ENCODE measurements at places on chromosomes 3 and 15.
A peak's percentile ranks its signal among the peaks of the same experiment; 100 is the strongest.

- DNase-seq, result peak; percentile 78
These were observed 540.6 kb downstream of the NLGN1 start for GRCh38 chr3:173938159-173938558.

- no peak for DNase-seq
These were observed 30.9 kb downstream of the SPSB4 start for GRCh38 chr3:141082064-141082463.

DNA sequence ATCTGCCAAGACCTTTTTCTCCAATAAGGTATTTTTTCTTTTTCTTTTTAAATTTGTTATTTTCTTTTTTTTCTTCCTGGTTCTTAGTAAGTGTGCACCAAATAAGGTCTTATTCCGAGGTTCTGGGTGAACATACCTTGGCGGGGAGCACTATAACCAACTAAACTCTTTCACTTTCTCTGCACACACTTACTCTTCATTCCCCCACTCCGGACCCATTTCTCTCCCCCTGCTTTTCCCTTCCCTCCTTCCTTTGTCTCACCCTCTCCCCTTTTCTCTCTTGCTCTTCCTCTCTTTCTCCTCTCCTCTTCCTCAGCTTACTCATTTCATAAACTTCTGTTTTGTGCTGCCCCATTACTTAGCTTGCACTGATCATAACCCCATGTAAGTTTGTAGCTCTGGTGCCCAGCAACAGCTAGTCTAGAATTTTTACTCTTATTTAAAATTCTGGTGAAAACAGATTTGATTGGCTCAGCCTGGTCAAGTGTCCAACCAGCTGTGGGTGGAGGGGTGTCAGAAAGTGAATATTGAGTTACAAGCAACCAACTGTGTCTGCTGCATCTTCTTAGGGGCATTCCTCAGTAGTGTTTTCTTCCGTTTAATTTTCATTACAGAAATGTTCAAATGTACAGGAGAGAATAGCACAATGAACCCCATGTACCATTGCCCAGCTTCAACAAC is 297.5 kb downstream of the SHQ1 start:
- no peak for DNase-seq

GRCh38 chr3:125055331-125055912 is 375 bp downstream of the HEG1 start:
- DNase-seq, result peak; percentile 55

DNA sequence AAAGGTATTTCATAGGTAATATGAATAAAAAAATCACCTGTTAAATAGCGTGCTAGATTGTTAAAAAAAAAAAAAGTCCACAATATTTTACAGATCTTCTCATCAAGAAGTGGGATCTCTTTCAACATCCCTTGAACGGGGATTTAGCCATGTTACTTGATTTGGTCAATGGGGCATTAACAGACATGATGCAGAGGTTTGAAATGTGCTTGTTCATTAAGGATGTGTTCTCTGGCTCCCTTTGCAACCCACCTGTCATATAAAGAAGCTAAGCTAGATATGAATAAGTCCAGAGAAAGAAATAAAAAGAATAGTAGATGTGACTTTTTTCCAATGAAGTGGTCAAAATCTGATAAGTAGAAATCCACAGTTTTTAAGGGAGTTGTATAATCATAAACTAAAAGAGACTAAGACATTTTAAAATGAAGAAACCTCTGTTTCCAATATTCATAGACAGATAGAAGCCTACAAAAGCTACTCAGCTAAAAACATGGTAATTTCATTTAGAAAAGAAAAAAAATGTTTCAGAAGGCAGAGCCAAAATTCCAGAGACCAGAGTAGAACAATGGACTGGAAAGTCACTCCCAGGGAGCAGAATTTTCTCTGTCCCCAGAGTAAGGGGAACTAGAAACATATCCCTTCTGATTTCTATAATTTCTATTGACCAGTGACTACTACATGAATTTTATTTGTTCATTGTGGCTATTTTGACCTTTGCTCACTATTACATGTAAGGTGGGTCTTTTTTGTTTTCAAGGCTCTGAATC is 79.2 kb downstream of the PLSCR2 start:
- DNase-seq, result no peak

DNA sequence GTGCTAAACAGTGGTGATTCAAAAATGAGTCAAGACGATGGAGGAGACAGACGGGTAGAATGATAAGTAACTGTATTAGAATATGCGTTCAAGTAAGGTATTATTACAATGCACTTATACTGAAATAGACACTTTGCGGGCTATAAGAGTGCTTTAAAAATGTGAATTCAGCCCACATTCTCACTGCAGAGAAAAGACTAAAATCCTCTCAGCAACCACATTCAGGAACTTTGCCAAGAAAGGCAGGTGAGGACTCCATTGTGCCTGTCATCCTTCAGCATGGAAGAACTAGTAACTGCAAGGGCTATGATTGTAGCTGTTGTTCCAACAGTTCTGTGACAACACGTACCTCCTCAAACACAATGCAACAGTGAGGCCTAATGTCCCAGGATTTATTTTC is 272.0 kb downstream of the RORA start:
- peak; percentile 98 for DNase-seq

- no peak for DNase-seq
These were observed 139.7 kb upstream of the SMAD3 start for GRCh38 chr15:66925721-66926120.

GRCh38 chr3:122985539-122985938 is 42.0 kb downstream of the SEMA5B start:
- no peak for DNase-seq

DNA sequence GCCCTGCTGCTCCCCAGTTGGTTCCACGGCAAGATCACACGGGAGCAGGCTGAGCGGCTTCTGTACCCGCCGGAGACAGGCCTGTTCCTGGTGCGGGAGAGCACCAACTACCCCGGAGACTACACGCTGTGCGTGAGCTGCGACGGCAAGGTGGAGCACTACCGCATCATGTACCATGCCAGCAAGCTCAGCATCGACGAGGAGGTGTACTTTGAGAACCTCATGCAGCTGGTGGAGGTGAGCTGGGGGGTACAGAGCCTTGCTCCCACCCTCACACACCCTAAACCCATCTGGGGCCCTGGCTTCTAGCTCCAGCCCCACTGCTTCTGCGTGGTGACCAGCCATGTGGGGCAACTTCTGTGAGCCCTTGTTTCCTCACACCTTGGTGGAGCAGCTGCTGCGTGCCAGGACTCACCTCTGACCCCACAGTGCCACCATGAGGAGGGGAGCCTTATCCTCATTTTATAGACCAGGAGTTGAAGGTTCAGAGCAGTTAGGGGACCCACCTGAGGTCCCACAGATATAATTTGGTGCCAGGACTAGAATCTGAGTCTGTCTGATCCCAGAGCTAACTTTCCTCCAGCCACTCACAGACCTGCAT is 13.3 kb upstream of the LMAN1L start:
- no peak for DNase-seq

DNA sequence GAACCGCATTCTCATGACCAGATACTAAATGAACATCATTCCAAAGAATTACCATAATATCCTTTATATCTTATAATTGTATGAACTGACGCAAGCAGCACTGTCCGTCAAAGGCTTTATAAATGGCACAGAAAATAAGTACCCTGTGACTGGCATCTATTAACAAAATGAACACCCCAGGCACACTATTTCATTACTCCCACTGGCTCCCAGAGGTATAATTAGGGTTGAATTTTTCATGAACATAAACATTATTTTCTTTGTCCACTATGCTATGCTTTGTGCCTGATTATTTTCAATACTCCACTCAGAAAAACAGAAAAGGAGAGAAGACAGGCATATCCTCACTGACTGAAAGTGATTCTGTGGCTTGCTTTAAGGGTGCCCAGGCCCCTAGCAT is 71.1 kb downstream of the LYZL4 start:
- DNase-seq, result peak; percentile 0

GRCh38 chr3:64360280-64360679 is 135.0 kb upstream of the PRICKLE2 start:
- DNase-seq, result no peak

DNA sequence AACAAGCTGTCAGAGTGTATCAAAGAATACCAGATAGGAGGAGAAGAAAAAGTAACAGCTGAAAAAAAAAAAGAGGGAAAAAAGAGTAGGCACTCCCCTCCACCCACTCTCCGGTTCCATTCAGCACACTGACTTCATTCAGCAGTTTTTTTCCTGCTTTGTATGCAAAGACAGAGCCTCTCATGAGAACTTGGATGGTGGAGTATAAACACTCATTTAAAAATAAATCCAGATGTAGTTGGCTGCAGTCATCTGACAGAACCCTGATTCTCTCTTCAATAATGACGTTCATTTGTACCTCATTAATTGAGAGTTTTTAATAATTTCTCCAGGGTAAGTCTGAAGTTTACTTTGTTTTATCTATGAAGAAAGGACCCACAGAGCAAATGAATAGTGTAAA is 81.0 kb downstream of the TMEM108 start:
- DNase-seq, result peak; percentile 78

DNA sequence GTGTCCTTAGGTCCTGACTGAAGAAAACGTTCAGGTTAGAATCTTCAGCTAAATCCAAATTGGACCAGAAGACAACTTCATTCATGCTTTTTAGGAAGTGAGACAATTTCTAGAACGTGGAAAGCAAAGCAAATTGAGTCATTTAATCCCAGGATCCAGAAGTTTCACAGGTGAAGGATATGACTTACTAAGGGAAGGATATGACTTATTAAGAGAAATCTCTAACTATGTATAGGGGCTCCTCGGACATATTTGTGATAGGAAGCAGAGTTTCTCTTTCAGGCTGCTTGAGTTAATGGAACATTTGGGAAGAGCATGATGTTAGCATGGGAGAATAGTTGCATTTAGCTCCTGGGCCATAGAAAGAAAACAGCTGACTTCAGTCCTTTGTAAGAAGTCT is 16.1 kb upstream of the PLOD2 start:
- DNase-seq, result no peak

DNA sequence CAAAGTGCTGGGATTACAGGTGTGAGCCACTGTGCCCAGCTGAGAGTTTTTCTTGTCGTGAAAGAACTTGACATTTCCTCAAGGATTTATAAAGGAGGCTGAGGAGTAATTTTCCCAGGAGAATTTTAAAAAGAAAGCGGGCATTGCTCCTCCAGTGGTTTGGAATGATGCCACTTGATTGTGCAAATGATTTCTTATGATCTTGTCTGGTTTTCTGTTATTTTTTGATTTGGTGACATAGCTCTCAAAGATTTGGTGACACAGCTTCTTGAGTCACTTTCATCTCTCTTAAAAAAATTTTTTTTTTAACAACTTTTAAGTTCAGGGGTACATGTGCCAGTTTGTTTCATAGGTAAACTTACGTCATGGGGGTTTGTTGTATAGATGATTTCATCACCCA is 24.6 kb upstream of the NFKBIZ start:
- no peak for DNase-seq

- peak; percentile 8 for DNase-seq
These were observed 492.4 kb downstream of the MCTP2 start for GRCh38 chr15:94723801-94724200.

DNA sequence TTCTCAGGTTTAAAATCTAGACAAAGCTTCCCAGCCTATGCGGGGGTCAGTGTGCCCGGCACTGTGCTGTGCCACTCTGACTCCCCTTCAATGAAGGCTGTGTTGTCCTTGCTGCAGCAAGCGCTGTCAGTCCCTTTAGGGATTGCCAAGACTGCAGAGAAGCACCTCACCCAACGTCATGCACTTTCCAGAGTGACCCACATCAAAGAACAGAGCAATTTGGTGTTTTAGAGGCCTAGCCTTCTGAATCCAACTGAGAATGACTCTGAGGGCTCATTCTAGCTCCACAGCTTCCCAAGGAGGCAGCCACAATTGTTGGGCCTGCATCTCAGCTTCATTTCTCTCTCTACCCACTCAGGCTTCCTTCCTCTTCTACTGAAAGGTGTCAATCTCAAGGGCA is 26.4 kb downstream of the SLC9A9 start:
- DNase-seq, result no peak

DNA sequence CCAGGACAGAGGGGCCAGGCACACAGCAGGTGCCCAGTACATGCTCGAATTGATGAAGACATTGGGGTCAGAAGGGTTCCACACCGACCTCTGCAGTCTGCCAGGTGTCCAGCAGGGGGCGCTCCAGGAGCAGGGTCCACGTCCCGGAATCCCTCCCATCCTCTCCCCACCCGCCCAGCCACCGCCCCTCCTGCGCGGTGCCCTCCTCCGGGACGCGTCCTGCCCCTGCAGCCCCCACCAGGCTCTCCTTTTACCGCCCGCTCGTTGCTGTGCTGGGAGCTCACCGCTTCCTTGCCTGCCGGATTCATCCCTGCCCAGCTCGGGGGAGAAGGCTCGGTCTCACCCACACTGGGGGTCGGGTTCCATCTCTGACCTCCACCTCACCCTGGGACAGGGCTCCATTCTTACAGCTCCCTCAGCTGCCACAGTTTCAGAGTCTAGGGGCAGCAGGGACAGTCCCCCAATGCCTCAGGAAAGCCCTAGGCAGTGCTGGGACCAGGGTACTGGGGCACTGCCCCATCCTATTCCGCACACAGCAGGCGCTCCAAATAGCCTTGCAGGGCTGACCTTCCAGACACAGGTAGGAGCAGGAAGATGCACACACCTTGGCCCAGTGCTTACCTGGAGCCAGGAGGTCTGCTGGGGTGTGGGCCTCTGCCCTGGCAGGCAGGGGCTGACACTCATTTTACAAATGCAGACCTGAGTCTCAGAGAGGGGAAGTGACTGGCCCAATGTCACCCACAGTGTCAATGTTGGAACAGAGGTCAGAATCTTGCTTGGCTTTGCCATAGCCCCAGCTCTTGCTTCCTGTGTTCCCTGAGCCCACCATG is 31.0 kb downstream of the GRIP2 start:
- DNase-seq, result peak; percentile 31

DNA sequence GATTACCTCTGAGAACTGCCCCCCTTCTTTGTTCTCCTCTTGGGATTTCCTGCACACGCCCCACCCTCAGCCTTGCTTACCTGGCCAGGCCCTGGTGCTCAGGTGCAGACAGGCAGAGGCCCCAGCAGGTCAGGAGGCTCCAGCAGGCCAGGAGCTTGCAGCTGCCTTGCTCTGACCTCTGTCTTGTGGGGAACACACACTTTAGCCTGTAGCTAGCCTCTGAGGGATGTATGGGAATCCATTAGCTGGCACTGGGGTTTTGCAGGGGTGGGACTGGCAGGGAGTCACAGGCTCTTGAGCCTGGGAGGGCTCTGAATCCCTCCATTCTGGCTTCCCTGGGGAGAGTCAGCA is 2.7 kb downstream of the SMAD6 start:
- no peak for DNase-seq

- DNase-seq, result no peak
These were observed 1.3 kb downstream of the SLC7A14 start for GRCh38 chr3:170584585-170585007.

- peak; percentile 62 for DNase-seq
These were observed 2.2 kb downstream of the FOXB1 start for GRCh38 chr15:60006203-60006862.

DNA sequence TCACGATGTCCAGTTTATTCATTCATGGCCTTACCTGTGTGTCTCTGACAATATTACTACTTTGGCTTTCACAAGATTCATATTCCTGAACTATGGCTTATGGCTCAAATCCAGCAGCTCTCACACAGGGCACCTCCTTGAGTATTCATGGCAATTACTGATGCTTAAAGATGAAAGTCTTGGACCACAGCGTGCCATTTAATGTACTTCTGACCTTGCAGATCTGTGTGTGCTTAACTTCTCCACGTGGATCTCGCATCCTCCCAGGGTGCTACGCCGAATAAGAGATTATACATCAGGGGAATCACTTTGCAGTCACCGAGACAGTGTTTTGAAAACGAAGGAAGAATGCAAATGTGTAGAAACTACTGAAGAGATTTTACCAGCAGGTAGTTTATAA is 147.5 kb downstream of the TNIK start:
- no peak for DNase-seq

GRCh38 chr15:77556622-77557021 is 76.1 kb downstream of the LINGO1 start:
- no peak for DNase-seq

GRCh38 chr15:56490461-56490860 is 25.5 kb upstream of the MNS1 start:
- DNase-seq, result no peak

GRCh38 chr15:38069511-38070011 is 135.1 kb downstream of the TMCO5A start:
- no peak for DNase-seq

Measured in NCI-H1105 treated with DMSO at 0.1 percent for 48 hours (cell line).